ENCODE measurements at places on chromosomes 5 and 9. TPM values are rescaled to one million over a fixed set of nuclear protein-coding genes. Genes with fewer than 3 reads are reported as not detected.

DNA sequence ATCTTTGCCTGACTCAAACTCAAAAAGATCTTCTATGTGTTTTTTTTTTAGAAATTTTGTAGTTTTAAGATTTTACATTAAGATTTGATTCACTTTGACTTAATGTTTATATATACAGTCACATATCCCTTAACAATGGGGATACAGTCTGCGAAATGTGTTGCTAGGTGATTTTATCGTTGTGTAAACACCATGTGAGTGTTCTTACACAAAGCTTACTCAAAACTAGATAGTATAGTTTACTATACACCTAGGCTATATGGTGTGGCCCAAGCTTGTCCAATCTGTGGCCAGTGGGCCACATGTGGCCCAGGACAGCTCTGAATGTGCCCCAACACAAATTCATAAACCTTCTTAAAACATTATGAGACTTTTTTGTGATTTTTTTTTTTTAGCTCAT lies 131.9 kb downstream of the CWC27 start:
- DNase-seq = no peak

The SPINK6 gene
- total RNA-seq = not detected

The CEP72 gene
- 8.6 TPM for total RNA-seq

- DNase-seq = no peak
Observed at GRCh38 chr5:180173875-180174586, 35.0 kb downstream of the RASGEF1C start.

The KIF20A gene
- total RNA-seq = 5.7 TPM

The CER1 gene
- total RNA-seq = not detected

DNA sequence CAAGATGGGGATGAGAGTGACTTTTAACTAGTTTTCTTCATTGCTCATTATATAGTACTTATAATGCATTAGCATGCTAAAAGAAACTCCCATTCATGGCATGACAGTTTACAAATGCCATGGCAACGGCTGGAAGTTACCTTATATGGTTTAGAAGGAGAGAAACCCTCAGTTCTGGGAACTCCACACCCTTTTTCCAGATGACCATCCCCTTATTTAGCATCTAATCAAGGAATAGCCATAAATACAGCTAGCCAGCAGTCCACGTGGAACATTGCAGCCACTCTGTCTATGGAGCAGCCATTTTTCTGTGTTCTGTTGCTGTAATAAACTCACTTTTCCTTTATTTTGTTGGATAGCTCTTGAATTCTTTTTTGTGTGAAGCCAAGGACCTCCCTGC lies 1137.8 kb downstream of the CDH18 start:
- no peak for DNase-seq

DNA sequence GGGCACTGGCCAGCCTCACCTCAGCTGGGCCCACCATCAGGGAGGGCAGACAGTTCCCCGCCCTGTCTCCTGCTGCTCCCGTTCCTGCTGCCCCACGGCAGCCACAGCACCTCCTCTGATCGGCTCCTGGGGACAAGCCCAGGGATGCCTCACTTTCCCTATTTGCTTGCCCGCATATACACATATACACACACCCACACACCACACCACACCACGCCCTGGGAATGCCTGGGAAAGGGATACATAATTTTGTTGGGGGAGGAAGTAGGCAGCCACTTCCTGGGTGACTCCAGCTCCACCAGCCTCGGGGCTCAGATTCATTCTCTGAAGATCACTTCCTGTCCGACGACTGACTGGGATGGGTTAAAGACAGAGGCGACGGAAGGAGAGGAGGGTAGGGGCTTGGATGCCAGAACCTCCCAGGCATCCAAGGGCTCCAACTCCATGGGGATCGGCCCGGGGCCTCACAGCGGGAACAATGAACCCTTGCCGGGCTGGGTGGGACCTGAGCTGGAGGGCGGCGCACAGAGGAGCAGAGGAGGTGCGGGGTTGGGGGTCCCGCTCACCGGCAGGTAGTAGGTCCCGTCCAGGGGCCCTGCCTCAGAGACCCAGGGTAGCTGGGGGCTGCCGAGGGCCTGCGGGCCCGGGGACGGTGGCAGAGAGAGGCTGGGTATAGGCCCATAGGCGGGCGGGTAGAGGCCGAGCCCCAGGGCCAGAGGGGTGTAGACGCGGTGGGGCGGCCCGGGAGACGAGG lies 2.0 kb upstream of the MZB1 start:
- DNase-seq = no peak

The CDH9 gene
- not detected for total RNA-seq

The TDRD7 gene
- total RNA-seq = 11.3 TPM

The TAS2R1 gene
- not detected for total RNA-seq

- DNase-seq = no peak
Observed at GRCh38 chr9:115158661-115159481, 40.9 kb upstream of the TNC start.

Measured in esophagus squamous epithelium (tissue), 5 donors.